ENCODE measurements at places on chromosomes 13 and 19.

DNA sequence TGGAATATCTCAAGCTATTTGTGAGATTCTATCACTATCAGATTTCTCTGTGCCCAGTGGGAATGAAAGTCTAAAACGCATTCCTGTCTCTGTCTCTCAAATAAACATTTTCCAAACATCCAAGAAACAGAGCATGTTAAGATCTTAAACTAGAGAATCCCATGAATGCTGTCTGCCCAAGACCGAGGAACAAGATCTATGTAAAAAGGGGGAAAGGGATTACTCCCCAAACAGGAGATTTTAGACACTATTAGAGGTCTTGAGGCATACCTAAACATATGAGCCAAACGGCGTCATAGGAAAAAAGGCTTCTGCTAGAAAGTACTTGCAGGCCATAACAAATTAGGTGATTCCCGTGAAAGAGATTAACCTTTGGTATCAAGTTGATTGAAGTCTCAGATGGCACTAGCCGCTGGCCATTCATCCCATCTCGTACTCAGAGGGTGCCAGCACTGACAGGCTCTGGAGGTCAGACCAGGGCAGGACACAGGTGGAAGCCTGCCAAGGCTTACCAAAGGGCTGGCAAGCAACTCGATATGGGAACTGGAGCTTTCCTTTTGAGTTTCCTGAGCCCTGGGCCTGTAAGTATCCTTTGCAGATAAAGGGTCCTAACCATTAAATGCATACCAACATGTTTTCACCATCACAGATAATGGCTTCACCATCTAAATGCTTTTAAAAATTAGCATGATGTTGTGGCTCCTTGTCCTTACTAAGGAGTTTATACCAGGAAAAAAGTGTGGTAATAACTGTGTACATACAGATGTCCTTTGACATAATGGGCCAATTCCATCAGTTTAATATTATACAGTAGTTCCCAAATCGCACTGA is 225.2 kb downstream of the FOXO1 start:
- DNase-seq, result peak; percentile 7

DNA sequence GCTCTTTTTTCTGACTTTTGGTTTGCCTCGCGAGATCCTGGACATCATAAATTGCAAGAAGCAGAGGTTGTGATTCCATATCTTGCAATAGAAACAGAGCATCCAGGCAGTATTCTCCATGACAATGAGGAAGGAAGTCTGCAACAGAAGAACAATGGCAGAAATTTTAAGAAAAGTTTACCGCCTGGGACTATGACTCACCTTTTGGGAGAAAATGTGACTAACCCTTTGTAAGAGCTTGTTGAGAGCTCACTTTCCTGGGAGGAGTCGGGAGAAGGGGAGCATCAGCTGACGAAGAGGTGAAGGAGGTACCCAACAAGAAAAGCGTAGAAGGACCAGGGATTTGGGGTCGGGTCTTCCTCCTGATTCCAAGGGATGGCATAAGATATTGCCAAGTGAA is 34.3 kb upstream of the TNFSF11 start:
- peak; percentile 9 for DNase-seq

GRCh38 chr13:39501702-39502324 is 101.2 kb downstream of the LHFPL6 start:
- DNase-seq, result no peak

DNA sequence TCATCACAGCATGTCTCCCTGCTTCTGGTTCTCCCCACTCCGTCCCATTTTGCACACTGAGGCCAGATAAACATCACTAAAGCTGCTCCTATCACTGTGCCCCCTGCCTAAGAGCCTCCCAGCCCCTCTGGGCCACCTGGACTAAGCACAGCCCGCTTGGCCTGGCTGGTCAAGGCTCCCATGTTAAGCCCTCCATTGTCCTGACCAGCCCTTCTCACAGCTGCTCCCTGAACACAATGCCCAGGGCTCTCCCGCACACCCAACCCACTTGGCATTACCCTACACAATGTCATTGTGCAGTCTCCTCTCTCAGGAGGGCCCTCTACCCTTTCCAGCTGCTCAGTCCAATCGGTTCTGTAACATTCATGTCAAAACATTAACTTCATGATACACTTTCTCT is 133.4 kb downstream of the NUFIP1 start:
- no peak for DNase-seq

- DNase-seq, result no peak
Observed at GRCh38 chr13:100484702-100485101, 103.9 kb downstream of the GGACT start.

DNA sequence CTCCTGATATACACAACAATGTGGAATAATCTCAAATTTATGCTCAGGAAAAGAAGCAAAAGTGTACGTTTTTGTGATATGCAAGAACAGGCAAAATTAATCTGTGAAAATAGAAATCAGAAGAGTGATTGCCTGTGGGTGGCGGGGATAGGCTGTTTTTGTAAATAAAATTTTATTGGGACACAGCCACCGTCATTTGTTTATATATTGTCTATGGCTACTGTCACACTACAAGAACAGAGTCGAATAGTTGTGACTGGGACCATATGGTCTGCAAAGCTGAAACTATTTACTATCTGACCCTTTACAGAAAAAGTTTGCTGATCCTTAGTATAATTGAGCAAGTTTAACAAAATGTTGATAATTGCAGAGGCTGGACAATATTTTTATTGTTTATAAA is 269.5 kb upstream of the HTR2A start:
- no peak for DNase-seq

DNA sequence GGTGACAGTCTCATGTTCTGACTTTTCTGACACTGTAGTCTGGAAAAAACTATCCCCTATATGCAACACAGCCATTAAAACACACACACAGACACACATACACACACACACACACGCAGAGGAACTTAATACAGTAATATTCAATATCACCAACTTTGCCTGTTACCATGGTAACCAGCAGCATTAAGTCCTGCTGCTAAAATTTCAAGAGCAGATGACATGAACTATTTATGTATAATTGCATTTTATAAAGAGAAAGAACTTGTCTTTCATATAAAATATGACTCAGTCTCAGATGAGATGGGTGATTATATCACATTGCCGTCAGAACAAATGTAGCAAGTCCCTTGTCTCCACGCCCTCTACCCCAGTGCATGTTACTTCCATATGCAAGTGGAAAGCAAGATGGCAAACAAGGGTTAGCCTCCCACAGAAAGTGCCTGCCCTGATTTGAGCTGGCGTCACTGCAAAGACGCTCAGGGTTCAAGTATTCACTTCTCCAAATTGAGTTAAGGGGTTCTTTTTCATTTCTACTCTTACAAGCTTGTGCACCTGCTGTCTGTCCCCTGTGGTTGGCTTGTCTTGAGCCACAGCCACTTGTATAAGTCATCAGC is 576.8 kb downstream of the UQCRFS1 start:
- no peak for DNase-seq

- DNase-seq, result no peak
Observed at GRCh38 chr13:72384879-72385278, 342.6 kb downstream of the MZT1 start.

GRCh38 chr13:48320891-48321510 is 17.4 kb downstream of the RB1 start:
- DNase-seq, result no peak

DNA sequence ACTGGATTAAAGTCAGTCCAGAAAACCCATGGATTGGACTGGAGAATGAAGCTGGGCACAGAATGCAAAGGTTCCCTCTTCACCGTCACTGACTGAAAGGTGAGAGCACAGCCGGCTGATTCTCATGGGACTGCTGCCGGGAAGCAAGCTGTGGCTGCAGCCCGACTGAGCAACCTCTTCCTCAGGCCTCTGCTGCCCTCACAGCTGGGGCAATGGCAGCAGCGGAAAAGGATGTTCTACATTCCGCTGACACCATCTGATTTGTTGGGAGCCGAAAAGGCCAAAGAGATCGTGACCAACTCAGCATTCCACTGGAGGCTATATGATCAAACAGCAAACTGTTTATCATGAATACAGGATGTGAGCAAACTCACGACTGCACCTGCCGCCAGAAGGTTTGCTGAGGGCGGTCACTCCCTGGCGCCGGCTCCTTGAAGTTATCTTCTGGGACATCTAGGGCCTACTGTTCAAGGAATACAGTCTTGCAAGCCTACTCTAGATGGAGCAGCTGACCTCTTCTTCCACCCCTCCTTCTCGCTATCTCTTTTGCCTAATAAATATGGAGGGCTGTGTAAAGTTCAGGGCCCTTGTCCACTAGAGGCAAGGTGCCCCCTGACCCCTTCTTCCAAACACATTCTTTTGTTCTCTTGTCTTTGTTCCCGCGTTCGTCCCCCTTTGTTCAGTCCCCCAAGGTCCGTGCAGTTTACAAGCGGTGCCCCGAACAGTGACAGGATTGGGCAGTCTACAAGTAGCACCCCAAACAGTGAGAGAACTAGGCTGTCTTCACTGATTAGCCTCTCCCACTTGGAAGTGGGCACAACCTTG is 19.6 kb upstream of the SIGLEC6 start:
- no peak for DNase-seq

GRCh38 chr13:57264965-57265364 is 98.0 kb downstream of the PRR20E start:
- no peak for DNase-seq

DNA sequence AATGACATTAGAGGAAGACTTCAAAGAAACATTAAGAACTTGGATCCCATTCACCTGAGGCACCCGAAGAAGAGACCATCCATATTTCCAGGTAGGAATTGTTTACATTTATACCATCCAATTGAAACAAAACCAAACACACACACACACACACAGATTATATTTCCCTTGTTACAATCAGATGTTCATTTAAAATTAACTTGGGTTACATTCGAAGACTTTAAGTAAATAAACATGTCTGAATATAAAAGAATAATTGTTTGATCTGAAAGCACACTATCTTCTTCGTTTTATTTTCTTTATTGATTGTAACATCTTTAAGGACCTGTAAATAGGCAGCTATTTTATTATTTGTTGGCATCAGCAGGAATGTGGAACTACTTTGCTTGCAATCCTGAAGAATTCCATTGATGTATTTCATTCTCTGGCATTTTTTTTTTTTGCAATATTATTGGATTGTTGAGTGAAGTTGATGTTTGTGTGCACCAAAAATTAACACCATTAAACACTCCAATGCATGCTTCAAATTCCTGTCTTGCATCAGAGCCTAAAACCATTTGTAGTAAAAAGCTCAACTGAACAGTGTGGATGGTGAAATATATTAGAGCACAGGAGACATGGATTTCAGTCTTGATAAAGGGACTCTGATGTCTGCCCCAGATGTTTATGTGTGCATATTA is 85.3 kb upstream of the FRY start:
- DNase-seq, result no peak

DNA sequence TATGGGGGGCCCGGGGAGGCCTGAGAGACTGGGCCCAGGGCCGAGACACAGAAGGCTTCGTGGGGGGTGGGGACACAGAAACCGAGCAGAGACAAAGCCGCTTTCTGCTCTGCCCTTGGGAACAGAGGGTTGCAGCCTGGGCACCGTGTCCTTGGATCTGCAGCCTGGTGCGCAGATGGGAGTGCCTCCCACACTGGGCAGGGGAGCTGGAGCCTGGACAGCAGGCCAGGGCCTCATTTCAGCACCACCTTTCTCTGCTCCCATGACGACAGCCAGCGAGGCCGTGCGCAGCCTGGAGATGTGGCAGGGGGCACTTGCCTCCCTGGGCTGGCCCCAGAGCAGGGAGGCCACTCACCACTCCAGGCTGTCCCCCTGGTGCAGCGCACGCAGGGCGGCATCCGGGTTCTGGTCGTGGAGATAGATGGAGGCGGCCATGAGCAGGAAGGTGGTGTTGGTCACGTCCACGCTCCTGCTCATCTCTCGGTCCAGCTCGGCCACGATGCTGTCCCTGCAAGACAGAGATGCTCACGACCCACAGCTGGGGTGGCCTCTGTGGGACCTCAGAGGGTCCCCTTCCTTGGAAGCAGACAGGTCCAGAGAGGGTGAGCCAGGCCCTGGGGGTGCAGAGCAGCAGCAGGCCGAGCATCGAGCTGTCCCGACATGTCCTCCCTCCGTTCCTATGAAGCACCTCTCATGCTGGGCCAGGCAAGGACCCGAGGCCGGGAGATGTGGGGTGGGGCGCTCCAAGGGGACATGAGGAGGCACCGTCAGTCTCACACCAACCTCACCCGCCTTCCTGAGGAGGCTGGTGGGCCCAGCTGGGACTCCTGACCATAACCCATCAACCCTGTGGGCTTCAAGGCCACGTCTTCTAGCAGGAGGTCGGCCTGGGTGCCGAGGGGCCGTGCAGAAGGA is 10.9 kb upstream of the CERS1 start:
- no peak for DNase-seq

GRCh38 chr19:739998-740715 is 10.8 kb upstream of the MISP start:
- no peak for DNase-seq

DNA sequence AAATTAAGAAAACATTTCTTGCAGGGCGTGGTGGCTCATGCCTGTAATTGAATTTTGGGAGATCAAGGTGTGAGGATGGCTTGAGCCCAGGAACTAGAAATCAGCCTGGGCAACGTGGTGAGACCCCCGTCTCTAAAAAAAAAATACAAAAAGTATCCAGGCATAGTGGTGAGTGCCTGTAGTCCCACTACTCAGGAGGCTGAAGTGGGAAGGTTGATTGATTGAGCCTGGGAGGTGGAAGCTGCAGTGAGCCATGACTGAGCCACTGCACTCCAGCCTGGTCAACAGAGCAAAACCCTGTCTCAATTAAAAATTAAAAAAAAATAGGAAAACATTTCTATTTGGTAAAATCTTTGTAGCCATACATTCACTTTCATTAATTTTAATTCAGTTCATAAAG is 526.5 kb downstream of the PCDH9 start:
- no peak for DNase-seq

DNA sequence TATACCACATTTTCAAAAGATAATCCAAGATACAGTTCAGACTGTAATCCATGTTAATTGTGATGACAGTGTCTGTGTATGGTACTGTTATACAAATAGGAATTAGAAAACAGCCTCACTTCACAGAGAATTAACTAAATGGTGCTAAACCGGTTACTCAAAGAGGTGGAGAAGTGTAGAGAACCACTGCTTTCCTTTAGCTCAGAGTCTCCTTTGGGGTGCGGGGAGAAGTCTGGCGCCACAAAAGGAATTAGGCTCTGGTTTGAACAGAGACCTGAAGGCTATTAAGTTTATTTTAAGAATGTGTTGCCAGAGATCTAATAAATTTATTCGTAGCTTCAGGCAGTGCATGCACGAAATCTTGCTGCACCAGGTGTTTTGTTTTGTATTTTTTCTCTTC is 65.8 kb downstream of the FREM2 start:
- no peak for DNase-seq

GRCh38 chr19:17873786-17874757 is 2.3 kb downstream of the SLC5A5 start:
- DNase-seq, result peak; percentile 38

GRCh38 chr19:19628501-19629134 is 598 bp upstream of the LPAR2 start:
- no peak for DNase-seq

GRCh38 chr19:32309711-32310390 is 35.6 kb upstream of the ZNF507 start:
- DNase-seq, result no peak

DNA sequence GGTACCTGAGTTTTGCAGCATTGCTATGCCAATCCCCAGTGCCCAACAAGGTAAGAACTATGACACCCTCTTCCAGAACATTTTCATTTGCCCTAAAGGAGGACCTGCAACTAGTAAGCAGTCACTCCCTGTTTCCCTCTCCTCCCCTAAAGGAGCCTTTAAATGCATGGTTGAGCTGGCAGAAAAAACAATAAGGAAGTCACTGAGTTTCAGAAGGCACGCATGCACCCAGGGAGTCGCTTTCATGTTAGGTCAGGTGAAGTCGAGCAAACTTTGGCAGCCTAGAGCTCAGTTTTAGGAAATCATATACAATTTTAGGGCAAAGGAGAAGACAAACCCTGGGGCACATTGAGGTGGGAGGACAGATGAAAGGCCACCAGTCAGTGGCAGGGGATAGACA is 11.8 kb downstream of the NLRP11 start:
- no peak for DNase-seq

GRCh38 chr19:29876414-29876813 is 64.6 kb downstream of the CCNE1 start:
- DNase-seq, result no peak

Data from H54 (cell line).